ENCODE measurements at places on chromosomes 11 and 22. TPM values are rescaled to one million over a fixed set of nuclear protein-coding genes. Genes with fewer than 3 reads are reported as not detected.

DNA sequence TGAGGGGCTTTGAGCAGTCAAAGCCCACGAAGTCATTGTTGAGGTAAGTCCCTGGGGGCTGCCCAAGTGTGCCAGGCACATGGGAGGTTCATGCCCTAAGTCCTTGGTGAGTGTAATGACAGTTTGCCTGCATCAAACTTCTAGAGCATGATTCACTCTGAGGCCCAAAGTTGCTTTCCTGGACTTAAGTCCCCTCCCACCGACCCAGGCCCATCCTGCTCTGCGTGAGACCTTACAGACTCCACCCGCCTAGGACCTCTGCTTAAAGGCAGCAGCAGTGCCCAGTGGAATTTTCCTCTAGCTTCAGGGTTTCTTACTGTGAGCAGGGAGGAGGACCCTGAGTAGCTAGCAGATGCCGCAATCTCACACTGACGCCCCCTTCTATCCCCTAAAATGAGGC lies 5.7 kb upstream of the PVALB start:
- no peak for DNase-seq

- DNase-seq: no peak
These were observed 9.8 kb upstream of the APOL6 start for GRCh38 chr22:35638410-35638809.

- no peak for DNase-seq
These were observed 34.6 kb downstream of the ZNRF3 start for GRCh38 chr22:28917747-28918549.

DNA sequence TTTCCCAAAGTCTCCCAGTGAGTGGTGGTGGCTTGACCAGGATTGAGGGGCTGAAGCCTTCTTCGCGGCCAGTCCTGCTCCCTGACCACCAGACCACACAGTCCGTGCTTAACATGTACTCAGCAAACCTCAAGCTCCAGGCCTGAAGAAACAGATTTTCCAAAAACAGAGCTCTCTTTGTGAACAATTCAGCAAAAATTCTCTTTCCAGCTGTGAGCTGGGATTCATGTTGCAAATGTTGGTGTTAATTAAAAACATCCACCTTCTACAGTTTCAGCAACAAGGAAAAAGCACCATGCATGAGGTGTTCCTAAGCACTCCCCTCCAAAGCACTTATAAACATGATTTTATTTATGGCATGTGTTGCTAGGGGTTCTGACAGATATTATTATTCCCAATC lies 129.5 kb downstream of the ETS1 start:
- DNase-seq: no peak

- no peak for DNase-seq
These were observed 82.8 kb downstream of the NAT10 start for GRCh38 chr11:34188181-34188580.

DNA sequence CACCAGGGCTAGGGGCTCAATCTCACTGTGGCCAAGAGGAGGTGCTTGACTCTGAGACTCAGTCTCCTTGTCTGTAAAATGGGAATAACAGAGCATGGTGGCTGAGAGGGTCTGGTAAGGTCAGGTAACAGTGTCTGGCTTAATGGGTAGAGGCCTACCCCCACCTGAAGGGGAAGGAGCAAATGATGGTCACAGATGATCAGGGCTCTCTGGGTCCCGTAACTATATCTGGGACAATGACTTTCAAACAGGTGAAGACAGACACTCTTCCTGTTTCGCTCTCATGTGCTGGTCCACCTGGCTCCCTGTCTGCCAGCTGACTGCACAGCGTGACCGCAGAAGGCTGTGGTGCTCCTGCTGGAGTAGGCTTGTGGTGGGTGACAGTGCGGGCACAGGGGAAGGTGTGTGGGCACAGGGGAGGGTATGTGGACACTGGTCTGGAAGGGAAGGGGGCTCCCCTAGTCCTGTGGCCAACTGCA lies 4.0 kb downstream of the A4GALT start:
- DNase-seq: no peak

DNA sequence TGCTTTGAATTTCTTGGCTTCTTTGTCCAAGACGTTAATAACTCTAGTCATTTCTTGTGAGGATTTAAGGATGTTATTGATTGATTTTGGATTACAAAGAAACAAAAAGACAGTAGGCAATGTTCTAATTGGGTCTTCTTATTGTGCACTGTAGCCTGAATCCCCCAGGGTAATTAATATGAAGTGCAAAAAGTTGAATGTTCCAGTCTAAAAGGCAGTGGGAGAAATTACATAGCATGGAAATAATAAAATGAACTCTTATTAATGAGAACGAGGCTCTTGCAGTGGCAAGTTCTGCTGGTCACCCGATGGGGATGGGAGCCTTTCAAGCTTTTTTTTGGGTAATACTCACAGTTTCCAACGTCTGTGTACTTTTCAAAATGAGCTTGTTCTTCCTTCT lies 45.6 kb downstream of the UBASH3B start:
- no peak for DNase-seq

DNA sequence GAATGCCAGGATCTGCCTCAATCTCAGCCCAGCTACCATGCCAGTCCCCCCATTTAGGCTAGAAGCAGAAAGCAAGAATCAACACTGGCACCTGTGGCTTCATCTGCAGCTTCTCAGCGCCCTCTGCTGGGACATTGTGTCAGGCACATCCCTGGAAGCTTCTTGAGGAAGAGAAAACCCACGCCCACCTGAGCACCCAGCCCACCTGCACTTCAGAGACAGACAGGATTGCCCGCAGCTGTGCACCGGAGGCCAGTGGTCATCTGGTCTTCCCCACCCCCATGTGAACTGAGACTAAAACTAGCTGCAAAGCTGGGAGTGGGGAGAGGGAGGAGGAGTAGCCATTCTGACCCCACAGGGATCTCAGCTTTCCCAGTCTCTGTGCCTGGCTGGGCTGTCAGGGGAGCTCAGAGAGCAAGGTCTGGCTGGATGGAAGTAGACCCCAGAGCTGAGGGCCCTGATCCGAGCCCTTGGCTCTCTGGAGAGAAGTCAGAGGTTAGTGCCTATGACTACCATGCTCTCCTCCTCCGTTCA lies 66.8 kb downstream of the FEZ1 start:
- DNase-seq: peak; percentile 58

- DNase-seq: no peak
These were observed 1.7 kb upstream of the CBX6 start for GRCh38 chr22:38873469-38874411.

- no peak for DNase-seq
These were observed 128.2 kb upstream of the FIBIN start for GRCh38 chr11:26865703-26866102.

DNA sequence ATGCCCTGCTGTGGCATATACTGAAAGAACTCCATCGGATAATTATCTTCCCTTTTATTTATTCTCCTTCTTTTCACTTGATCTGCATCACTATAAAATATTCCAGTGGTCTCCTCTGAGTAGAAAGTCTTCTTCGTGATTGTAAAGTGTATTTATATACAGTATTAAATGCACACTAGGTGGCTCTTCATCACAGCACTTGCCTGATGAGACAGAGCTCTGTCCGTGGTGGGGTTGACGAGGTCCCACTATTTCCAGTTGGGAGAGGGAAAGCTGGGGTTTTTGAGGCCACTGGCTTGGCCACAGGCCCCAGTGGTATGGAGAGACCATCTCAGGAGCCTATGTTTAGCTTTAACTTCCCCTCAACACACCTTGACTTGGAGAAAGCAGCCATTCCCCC lies 31.6 kb upstream of the ZBTB16 start:
- DNase-seq: no peak

- no peak for DNase-seq
These were observed 473.0 kb downstream of the BRD1 start for GRCh38 chr22:49354516-49355210.

DNA sequence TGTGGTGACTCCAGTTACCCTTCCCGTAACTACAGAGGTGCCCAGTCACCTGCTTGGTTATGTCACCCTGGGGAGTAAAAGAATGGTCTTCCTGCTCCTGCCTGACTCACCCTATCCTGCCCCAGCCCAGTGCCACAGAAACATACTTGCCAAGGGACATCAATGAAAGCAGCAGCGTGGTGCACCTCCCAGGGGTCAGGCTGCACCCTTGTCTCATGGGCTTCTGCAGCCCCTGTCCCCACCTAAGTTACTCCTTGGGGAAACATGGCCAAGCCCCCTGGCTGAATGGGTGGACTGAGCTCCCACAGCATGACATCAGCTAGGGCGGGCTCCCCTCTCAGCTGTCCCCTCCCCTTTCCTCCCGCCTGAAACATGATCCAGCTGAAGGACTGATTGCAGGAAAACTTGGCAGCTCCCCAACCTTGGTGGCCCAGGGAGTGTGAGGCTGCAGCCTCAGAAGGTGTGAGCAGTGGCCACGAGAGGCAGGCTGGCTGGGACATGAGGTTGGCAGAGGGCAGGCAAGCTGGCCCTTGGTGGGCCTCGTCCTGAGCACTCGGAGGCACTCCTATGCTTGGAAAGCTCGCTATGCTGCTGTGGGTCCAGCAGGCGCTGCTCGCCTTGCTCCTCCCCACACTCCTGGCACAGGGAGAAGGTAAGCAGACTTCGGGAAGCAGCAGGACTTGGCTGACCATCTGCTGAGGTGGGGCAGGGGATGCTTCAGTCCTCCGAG lies at the start of gene HTR3A:
TSS of gene HTR3A (plus strand) at position 368 of the 730 bp plus-strand sequence. CDS start at position 586, 218 bp downstream.
- DNase-seq: no peak

DNA sequence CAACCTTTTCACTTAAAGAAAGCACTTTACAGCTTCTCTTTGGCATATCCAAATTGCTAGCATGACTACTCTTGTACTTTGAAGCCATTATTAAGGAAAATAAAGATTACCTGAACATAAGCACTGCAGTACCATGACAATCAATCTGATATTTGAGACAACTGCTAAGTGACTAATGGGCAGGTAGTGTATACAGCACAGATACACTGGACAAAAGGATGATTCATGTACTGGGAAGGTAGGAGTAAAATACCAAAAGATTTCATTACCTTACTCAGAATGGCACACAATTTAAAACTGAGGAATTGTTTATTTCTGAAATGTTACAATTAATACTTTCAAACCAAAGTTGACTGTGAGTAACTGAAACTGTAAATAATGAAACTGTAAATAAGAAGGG lies 1054.3 kb upstream of the TENM4 start:
- DNase-seq: no peak

GRCh38 chr11:116375221-116375620 lies 397.6 kb downstream of the BUD13 start:
- no peak for DNase-seq

- DNase-seq: no peak
These were observed 12.3 kb downstream of the ZBED5 start for GRCh38 chr11:10845589-10845988.

- no peak for DNase-seq
These were observed 13.2 kb downstream of the FAM181B start for GRCh38 chr11:82720267-82721065.

DNA sequence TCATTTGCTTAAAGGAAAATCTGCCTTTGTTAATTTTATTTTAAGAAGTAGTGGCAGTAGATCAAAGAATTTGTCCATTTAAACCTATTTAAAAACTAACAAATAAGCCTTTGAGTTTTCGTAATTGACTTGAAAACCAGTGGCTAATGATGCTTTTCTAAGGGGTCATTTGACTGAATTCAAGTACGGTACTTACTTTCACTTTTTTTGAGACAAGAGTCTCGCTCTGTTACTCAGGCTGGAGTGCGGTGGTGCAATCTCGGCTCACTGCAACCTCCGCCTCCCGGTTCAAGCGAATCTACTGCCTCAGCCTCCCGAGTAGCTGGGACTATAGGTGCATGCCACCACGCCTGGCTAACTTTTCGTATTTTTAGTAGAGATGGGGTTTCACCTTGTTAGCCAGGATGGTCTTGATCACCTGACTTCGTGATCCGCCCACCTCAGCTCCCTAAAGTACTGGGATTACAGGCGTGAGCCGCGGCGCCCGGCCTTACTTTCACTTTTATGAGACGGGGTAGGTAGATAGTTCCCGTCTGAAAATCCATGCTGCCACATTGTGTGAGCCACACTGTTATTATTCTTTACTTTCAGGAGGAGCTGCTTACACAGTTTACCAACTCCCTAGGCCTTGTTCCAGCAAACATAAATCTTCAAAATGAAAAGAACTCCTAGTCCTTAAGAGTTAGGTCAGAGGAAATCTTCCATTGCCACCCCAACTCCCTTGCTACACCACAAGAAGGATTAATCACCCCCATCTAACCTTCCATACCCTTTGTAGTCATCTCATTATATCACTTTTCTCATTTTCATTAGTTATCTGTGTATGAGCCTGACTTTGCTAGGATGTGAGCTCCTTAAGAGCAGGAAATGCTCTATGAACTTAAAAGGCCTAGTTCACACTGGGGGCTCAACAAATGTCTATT lies 926.6 kb upstream of the CCDC90B start:
- no peak for DNase-seq

GRCh38 chr11:1163321-1163910 lies 5.7 kb downstream of the MUC5AC start:
- DNase-seq: no peak

DNA sequence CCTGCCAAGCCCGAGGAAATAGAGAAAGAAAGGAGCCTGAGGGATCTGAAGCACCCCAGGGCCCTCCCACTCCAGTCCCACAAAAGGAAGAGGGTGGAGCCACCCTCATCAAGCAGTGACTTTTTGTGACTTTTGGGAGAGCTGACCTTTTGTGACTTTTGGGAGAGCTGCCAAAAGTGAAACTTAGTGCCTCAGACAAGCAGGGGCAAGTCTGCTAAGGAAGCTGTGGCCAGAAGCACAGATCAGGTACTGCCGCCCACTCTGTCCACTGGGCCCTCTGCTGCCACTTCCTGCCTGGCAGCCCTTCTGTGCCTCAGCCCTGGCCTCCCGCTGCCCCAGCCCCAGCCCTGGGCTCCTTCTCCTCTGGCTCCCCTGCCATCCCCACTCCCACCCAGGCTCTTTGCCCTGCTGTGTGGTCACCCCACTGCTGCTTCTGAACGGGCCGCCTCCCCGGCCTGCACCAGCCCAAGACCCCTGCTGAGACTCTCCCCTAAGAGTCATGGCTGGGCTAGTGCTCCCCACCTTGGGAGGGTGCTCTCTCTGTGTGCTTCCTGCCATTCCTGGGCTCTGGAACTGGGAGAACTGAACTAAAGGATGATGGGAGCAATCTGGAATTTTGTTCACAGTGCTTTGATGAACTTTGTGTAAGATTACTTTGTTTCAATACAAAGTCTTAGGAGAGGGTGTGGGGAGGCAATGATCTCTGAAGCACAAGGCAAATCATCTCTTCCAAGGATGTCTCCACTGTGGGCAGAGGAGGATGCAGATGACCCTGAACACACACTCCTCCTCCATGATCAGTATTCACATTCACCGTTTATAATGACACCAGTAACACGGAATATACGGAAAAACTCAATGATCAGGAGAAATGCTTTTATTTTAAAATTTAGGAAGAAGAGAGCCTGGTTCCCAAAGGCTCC lies at the start of gene APOBEC3H:
TSS of gene APOBEC3H (plus strand) at position 147 of the 923 bp plus-strand sequence. CDS start 3,035 bp downstream, outside the sequence.
- no peak for DNase-seq

The OR52J3 gene
- not detected for total RNA-seq

The PHOX2A gene
- total RNA-seq: not detected

The SERPING1 gene
- 0.61 TPM for total RNA-seq

The MS4A3 gene
- not detected for total RNA-seq

The OR52A1 gene
- total RNA-seq: not detected

The TNNT3 gene
- total RNA-seq: 16.7 TPM

The PKP3 gene
- total RNA-seq: 0.45 TPM

The GLB1L2 gene
- 1.7 TPM for total RNA-seq

The ZP1 gene
- 0.44 TPM for total RNA-seq

All from activated naive CD8-positive, alpha-beta T cell treated with anti-CD3 and anti-CD28 coated beads, Interleukin-2, amount 10 ng/mL, durations not matched to agents 7 days and 5 days (primary cell).